ENCODE measurements at places on chromosomes 7 and 10.

- DNase-seq, result no peak
Observed at GRCh38 chr10:8369666-8370065, 315.2 kb downstream of the GATA3 start.

DNA sequence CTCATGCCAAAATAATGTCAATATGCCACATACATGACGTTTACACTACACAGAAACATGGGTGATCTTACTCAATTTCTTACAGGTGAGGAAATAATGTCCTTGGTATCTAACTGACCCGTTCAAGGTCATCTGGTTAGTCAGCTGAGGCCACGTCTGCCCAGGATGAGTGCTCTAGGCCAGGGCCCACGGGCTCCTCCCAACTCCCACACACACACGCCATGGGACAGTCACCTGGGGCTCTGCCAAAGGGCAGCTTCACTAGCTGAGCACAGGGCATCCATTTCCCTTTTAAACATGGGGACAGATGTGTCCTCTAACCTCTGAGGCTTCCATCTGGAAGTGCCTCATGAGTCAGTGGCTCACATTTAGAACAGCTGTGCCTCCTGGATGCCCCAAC is 123.9 kb downstream of the TNS3 start:
- peak; percentile 88 for DNase-seq

DNA sequence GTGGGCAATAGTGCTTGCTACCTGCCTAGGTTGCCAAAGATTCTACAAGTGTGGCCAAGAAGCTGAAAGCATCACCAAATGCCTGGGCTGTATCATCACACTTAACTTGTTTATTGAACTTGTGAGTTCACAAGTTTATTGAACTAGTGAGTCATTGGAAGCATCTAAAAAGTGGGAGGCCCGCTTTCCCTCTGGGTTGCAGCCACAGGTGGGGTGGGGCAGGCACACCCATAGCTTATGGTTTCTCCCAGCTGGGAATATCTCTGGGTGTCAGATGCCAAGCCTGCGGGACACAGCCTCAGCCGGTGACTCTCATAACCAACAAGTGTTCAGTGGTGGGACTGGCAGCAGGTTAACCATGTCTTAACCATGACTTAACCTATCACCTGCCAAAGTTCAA is 145.9 kb upstream of the FAM13C start:
- no peak for DNase-seq

- no peak for DNase-seq
Observed at GRCh38 chr10:88879534-88880281, at the start of gene STAMBPL1. STAMBPL1 (plus strand) TSS chr10:88880245; CDS start chr10:88901709, 21,464 bp downstream.

DNA sequence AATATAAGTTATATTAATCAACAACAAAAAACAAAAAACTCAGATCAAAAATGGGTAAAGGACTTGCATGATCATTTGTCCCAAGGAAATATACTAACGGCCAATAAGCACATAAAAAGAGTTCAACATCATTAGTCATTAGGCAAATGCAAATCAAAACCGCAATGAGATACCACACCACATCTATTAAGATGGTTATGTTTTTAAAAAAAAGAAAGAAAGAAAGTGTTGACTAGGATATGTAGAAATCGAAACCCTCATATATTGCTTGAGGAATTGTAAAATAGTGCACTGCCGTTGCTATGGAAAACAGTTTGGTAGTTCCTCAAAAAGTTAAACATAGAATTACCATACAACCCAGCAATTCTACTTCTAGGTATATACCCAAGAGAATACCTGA is 39.4 kb upstream of the CTNNA3 start:
- no peak for DNase-seq

- no peak for DNase-seq
Observed at GRCh38 chr7:102101926-102102325, 184.7 kb upstream of the SH2B2 start.

GRCh38 chr7:155832581-155832981 is 20.3 kb upstream of the SHH start:
- DNase-seq, result no peak

DNA sequence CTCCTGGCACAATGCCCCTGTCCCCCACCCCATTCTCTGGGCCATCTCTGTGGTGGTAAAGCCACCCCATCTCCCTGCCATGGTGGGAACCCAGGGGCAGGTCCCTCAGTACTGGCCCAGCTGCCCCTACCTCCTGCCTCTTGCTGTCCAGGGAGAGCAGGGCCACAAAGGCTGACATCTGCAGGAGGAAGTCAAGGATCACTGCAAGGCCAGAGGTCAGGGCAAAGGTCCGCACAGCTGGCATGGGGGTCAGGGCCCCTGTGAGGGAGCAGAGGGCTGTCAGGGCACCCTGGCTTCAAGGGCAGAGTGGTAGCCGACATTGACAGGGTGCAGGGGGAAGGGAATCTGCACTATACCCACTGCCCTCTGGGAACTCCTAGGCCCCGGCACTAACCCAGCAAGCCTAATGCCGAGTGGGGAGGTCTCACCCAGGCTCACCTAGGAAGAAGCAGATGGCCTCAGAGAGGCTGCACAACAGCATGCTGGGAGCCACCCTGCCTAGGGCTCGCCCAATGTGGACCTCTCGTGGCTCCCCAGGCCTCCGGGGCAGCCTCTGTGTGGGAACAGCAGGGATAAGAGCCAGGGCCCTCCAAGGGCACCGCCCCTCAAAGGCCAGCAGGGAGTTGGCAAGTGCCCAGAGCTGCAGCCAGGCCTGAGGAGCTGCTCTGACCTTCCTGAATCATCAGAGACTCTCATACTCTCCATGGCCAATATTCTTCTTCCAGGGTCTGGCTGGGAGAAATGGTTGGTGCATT is 7.7 kb downstream of the NPC1L1 start:
- no peak for DNase-seq

DNA sequence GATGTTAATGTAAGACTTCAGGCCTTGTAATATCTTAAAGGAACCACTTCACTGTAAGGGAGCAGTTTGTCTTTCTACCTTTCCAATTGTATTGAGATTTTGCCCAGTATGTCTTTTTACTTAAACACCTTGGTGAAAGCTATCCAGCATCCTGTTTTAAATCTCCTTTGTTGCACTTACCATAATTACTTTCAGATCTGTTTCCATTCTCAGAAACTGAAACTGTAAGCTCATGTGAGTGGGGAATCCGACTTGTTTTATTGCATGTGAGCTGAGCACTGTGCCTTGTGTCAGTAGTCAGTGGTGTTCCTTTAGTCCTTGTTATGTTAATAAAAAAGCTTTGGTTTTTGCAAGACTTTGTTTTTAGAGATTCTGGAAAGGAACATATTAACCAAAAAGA is 42.2 kb downstream of the BMPR1A start:
- no peak for DNase-seq

DNA sequence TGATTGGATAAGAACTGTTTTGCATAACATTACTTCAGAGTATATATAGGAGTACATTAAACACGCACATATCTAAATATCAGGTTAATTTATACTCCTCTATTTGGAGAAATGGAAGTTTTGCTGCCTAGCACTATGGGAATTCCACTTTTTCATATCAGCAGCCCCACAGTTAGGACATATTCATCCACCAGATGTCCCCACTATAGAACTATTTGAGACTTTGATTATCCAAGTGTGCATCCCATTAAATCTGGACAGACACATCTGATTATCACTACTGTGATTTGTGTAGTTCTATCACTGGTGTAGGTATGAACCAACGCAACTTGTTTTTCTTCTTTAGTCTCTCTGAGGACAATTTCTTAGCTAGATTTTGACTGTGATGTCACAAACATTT is 345.7 kb downstream of the THSD7A start:
- no peak for DNase-seq

- no peak for DNase-seq
Observed at GRCh38 chr7:98376711-98377110, 24.2 kb downstream of the BAIAP2L1 start.

GRCh38 chr10:69372126-69372980 is 44.4 kb downstream of the TACR2 start:
- DNase-seq, result no peak

GRCh38 chr7:5339955-5340354 is 57.2 kb downstream of the SLC29A4 start:
- DNase-seq, result no peak

DNA sequence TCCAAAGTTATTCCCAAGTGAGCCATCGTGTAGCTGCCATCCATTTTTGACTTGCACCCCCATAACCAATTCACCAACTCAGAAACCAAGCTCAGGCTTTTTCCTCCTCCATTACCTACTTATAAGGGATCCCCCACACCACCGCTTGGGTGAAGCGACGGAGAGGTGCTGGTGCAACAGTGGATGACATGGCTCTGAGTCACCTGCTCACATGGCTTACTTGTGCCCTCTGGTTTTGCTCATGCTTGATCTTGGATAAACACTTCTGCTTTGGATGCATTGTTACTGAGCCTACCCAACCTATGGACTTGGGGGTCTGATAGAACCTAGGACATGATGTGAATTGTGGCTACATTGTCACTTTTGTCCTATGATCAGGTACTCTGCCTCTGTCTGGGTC is 12.0 kb upstream of the AKR1B1 start:
- DNase-seq, result no peak

- DNase-seq, result no peak
Observed at GRCh38 chr7:142787783-142788182, 17.0 kb downstream of the PRSS2 start.

- DNase-seq, result no peak
Observed at GRCh38 chr10:12846718-12847117, 154.8 kb downstream of the CCDC3 start.

DNA sequence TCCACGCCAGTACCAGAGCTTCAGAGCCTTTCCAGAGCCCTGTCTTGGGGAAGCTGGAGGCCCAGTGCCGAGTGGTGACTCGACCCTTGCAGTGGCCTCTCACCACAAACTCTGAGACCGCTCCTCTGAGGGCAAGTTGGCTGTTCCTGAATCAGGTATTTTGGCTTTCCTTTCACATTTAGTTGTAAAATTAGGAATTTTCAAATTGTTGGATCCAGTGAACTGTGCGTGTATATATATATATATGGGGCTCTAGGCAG is 128.7 kb upstream of the UNC5B start:
- DNase-seq, result no peak

DNA sequence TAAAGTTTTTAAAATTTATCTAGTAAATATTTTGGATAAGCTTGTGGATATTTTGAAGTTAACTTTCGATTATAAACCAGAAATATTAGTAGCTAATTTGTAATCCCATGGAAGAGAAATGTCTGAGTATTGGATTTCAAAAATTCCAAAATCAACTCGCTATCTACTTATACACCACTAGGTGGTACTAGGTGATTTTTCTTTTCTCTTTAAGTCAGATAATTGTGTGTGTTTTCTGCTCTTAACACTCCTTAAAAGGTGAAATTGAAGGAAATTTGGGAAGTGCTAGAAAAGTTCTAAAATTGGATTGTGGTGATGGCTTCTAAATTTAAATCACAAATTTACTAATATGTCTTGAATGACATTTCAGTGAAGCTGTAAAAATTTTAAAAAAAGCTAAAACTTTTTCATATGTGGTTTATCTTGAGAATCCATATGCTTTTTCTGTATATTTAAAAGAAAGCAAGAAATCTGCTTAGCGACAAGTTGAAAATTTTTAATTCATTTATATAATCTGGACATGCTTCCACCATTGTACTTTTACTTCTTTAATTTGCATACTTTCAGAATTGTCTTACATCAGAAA is 90.2 kb downstream of the IPMK start:
- no peak for DNase-seq

GRCh38 chr10:63522277-63522687 is 1.1 kb downstream of the REEP3 start:
- DNase-seq, result no peak

GRCh38 chr7:101155303-101155702 is 1.0 kb downstream of the AP1S1 start:
- no peak for DNase-seq

- DNase-seq, result no peak
Observed at GRCh38 chr10:48895803-48896195, 43.8 kb downstream of the LRRC18 start.

- no peak for DNase-seq
Observed at GRCh38 chr7:22356010-22356691, 803 bp downstream of the RAPGEF5 start.

GRCh38 chr10:84798312-84798711 is 469.9 kb downstream of the CCSER2 start:
- no peak for DNase-seq

GRCh38 chr7:2417981-2418481 is 14.6 kb downstream of the CHST12 start:
- peak; percentile 34 for DNase-seq

- no peak for DNase-seq
Observed at GRCh38 chr7:3762146-3762831, 461.2 kb downstream of the SDK1 start.

DNA sequence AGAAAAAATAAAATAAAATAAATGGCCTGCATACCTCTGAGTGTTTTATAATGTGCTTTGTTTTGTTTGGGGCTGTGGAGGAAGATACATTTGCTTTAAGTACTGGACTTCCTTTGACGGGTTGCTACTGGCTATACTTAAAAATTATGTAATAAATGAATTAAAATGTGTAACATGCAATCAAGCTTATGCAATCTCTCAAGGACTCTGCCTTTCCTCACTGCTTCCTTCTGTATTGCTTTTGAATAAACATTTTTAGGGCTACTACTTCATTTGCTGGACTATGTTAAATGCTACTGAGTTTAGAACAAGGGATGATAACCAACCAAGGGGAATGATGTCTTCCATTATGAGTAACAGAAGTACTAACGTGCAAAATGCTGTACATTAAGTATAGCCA is 91.6 kb downstream of the ETV1 start:
- no peak for DNase-seq

DNA sequence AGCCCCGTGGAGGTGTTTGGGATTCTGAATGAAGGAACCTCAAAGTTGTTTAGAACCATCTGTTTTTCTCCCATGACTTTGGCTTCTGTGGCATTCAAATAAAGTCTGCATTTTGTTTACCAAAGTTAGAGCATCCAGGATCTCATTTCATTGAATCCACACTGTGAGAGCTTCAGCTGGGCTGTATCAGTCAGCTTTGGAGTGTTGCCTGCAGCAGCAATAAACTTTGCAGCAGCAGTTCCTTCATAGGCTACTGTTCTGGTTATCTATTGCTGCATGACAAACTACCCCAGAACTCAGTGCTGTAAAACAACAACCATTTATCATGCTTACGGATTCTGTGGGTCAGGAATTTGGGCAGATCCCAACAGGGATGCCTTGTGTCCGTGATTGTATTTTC is 1575.2 kb upstream of the LRRTM3 start:
- no peak for DNase-seq

All from GM04503 (cell line).